ENCODE measurements at places on chromosomes 13 and 19.

DNA sequence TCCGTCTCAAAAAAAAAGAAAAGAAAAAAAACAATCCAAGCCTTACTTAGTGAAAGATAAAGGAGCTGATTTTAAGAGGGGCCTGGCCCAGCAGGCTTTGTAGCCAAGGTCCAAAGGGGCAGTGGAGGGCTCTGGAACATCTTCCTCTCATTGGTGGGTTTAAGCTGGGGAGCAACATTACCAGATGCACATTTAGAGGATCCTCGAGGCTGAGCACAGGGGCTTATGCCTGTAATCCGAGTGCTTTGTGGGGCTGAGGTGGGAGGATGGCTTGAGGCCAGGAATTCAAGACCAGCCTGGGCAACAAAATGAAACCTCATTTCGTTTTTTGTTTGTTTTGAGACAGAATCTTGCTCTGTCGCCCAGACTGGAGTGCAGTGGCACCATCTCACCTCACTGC lies 8.0 kb upstream of the TMEM160 start:
- DNase-seq = no peak

- no peak for DNase-seq
Observed at GRCh38 chr13:44697058-44697457, 120.9 kb upstream of the TSC22D1 start.

- DNase-seq = no peak
Observed at GRCh38 chr13:95174517-95174916, 126.7 kb downstream of the ABCC4 start.

- DNase-seq = no peak
Observed at GRCh38 chr13:28251466-28251865, 113.1 kb downstream of the PAN3 start.

GRCh38 chr19:3573162-3573857 lies 566 bp downstream of the HMG20B start:
- no peak for DNase-seq

DNA sequence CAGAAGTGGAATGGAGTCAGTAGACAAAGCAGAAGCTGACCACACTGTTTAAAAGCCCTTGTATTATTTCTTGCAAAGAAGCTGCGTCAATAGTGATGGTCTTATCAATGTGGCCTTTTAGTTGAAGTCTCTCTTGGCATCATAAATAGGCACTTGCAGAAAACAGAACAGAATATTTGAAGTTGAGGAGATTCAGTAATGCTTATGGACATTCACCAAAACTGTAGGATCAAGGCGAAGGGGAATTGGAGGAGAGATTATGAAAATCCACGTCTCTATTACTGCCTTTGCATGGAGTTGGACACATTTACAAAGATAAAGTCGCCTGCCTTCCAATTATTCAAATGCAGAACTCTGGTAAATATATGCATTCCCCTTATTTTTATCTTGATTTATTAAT lies 1482.8 kb downstream of the EFNB2 start:
- DNase-seq = no peak

DNA sequence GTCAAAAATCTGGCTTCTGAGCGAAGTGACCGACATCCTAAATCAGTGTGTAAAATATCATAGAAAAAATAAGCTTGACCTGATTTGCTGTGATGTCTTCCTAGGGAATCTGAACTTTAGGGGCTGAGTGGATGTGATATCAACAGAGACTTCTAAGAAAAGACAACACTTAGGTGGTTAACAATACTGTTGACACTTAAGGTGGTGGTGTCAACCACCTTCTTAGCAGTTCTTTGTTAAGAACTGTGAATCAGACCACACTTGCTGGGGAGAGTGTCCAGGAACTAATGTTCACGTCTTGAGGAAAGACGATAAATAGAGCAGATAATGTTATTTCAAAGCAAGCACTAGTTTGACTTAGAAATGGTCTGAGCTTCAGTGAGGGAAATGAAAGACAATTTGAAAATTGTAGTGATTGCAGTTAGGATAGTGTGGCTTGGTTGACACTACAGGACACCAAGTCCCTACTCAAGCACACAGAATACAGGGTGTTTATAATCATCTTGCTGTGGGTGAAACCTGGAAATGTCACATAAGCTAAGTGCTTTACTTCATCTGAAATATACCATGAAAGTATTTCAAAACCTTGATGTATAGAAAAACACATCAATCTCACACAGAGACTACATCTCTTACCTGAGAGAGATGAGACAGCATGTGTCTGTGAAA lies 1936.5 kb downstream of the PCDH9 start:
- no peak for DNase-seq

DNA sequence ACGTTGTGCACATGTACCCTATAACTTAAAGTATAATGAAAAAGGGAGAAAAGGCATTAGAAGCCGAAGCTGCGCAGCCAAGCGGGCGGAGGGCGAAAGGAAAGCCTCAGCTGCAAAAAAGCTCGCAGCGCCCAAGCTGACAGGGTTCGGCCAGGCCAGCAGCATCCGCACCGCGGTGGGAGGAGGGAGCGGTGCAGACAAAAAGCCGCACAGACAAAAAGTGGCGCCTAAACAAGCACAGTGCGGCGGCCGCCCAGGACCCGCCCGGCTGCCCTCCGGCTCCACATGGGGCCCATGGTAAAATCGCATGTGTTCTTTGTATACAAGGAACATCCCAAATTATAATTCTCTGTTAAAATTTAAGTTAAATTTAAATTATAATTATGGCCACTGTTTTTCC lies 42.4 kb downstream of the PSG3 start:
- no peak for DNase-seq

DNA sequence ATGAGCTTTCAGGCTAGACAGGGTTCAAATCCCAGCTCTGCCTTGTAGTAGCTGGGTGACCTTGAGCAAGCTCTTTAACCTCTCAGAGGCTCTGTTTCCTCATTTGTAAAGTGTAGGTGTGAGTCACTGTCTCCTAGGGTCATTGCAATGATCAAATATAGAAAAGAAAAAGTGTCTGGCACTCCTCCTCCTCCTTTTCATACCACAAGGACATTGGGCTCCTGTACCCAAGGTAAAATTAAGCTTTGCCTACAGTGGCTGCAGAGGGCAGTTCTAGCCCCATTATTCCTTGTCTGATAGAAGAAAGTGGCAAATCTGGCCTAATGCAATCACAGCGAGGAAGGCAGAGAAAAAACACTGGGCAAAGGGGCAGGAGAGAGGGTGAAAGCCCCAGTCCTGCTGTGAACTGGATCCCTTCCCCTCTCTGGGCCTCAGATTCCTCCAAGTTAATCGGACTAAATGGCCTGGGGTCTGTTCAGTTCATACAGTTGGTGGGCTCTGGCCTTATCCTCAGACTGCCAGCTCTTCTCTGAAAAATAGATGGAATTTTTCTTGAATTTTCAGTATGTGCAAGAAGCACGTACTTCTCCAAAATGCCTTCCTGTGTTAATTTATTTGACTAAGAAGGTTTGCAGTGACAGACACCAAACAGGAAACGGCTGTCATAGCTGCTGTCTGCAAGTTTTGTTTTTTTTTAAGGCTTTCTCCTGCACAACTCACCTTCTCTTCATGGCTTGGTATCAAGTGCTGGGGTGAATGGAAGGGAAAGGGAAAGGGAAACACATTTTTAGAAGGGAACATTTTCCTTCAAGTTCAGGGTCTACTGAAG lies 35.3 kb downstream of the RGCC start:
- DNase-seq = no peak

- no peak for DNase-seq
Observed at GRCh38 chr13:49110913-49111170, 109.3 kb upstream of the MLNR start.
